ENCODE measurements at places on chromosomes 7 and 10. TPM values are rescaled to one million over a fixed set of nuclear protein-coding genes. Genes with fewer than 3 reads are reported as not detected.

DNA sequence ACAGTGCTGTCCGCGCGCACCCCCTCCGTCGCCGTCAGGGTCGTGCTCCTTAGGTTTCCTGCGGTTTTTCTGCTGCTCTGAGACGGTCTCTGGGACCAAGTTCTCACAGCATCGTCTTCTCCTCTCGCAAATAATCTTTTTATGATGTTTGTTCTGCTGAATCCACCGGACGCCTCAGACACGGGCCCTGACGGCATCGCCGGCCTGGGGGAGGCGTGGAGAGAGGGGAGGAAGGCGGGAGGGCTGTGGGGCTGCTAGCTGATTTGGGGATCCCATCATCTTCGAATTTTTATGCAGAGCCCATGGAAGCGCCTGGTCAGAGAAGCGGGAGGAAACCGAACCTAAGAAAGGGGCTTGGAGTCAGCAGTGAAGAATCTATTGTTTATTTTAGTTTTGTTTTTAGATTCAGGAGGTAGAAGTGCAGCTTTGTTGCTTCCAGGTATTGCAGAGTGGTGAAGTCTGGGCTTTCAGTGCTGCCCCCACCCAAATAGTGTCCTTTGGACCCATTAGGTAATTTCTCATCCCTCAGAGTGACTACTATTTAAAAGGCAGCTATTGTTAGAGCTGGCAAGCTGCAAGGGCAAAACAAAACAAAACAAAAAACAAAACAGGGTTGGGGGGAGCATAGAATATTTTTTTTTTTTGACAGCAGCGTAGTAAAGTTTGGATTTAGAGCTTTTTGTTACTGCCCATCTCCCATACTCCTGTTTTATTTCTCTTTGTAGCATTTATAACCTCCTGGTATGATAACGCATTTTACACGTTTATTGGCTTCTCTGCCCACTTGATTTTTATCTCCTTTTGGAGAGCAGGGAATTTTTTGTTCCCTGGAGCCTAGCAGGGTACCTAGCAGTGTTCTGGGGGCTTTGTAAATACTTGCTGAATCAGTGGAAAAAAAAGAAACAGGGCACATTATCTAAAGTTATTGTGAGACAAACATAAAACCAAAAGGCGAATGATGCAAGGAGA is 92.6 kb downstream of the SPAG6 start:
- no peak for DNase-seq

Gene AKR1C2
- 26.4 TPM for total RNA-seq

Gene CABCOCO1
- total RNA-seq, result not detected

Gene GCK
- total RNA-seq, result not detected

DNA sequence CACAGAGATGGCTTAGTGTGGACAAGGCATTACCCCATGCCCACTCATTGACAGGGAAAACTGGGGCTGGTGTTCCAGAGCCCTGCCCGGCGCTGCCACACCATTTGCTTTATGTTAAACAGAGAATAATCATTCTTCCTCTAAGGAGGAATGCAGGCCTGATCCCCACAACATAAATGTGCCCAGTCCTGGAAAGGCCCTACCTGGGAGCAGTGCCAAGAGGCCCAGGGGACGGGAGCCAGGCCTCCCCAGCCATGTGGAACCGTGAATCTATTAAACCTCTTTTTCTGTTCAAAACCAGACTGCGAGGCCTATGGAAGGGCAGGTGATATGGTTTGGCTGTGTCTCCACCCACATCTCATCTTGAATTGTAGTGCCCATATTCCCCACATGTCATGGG is 264.1 kb downstream of the GRID1 start:
- no peak for DNase-seq

DNA sequence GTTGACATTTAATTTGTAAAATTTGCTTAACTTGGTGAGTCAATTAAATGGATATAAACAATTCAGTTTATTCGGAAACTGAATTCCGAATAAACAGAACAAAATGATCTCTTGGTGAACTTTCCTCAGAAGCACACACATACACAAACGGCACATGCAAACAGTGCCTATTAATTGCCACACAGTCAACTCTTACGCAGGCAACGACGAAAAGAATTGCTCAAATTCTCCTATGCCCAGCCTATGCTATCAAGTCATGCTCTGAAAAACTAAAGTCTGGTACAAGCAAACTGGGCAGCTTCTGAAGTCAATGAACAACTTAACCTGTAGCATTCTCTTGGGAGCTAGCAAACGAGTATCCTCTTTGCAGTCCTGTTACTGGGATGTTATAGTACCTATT is 38.8 kb upstream of the ASL start:
- DNase-seq, result no peak

DNA sequence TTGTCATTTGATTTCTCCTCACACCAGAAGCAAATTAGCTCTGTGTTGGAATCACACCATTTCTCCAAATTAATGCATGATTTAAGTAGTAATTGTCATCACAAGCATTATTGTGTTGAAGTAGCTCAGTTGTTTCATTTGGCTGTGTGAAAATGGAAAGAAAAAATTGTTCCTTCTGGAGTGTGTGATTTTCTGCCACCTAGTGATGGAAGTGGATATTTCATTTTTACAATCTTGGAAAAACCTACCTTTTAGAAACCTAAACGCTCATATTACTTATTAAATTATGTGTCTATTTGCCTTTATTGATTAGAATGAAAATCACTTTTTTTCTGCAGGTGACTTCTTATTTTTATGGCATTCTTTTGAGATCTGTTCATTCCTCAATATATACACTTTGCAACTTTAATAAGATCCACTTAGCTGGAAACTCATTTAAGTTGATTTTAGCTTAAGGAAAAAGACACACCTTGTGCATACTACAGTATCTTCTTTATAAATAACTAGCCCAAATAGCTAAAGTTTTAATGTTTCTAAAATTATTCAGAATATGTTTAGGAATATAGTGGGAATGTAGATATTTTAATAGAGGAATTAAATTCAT is 50.0 kb downstream of the SRI start:
- DNase-seq, result no peak

All from Peyer's patch (tissue), 4 donors.